Pulmonary artery endothelial cell (primary cell): ENCODE measurements at places on chromosomes 4 and X. TPM values are rescaled to one million over a fixed set of nuclear protein-coding genes. Genes with fewer than 3 reads are reported as not detected.

Gene ENPEP
- total RNA-seq: not detected in 2 replicates

Gene NAP1L2
- 0.73 and 2.4 TPM in 2 replicates for total RNA-seq

Gene STPG2
- total RNA-seq: 0.07 and 0.14 TPM in 2 replicates

Gene GPC3
- total RNA-seq: not detected in 2 replicates

Gene AR
- total RNA-seq: 5.2 and 11.4 TPM in 2 replicates

Gene TAF1
- total RNA-seq: 37.2 and 43.0 TPM in 2 replicates

Gene PNPLA4
- 5.4 and 12.1 TPM in 2 replicates for total RNA-seq

Gene RPL36A
- 735 and 865 TPM in 2 replicates for total RNA-seq

Gene MND1
- total RNA-seq: 2.9 and 6.0 TPM in 2 replicates

Gene TCEAL3
- total RNA-seq: 10.3 and 12.5 TPM in 2 replicates

Gene RHOH
- not detected in 2 replicates for total RNA-seq

Gene CLGN
- total RNA-seq: 0.13 and 0.25 TPM in 2 replicates

Gene COX7B2
- not detected in 2 replicates for total RNA-seq

Gene TMPRSS11B
- total RNA-seq: not detected in 2 replicates

Gene OPRPN
- total RNA-seq: not detected in 2 replicates

Gene RHOXF2
- total RNA-seq: not detected in 2 replicates

Gene PNMA5
- total RNA-seq: not detected in 2 replicates

Gene CXCL3
- 1.2 and 1.5 TPM in 2 replicates for total RNA-seq

Gene RBMXL3
- not detected in 2 replicates for total RNA-seq

Gene FGA
- not detected in 2 replicates for total RNA-seq

Gene CDS1
- total RNA-seq: under 0.01 TPM in 1 of 2 replicates, not detected in the other

Gene EMD
- 20.1 and 23.5 TPM in 2 replicates for total RNA-seq

Gene RIBC1
- 0.26 and 0.32 TPM in 2 replicates for total RNA-seq

Gene RXFP1
- total RNA-seq: not detected in 2 replicates

Gene POU3F4
- total RNA-seq: not detected in 2 replicates

Gene TLL1
- 1.2 and 2.2 TPM in 2 replicates for total RNA-seq

Gene TRIM60
- total RNA-seq: not detected in 2 replicates

Gene SMIM10
- 1.3 and 2.2 TPM in 2 replicates for total RNA-seq

Gene GYPA
- not detected in 2 replicates for total RNA-seq

Gene SUV39H1
- total RNA-seq: 8.0 and 12.2 TPM in 2 replicates

Gene LONRF3
- total RNA-seq: 10.7 and 22.4 TPM in 2 replicates

Gene TMSB15C
- 2.5 and 3.1 TPM in 2 replicates for total RNA-seq

Gene PRKG2
- total RNA-seq: not detected in 2 replicates

Gene RAI2
- total RNA-seq: 0.13 and 0.35 TPM in 2 replicates

Gene UNC5C
- total RNA-seq: 0.18 and 0.20 TPM in 2 replicates

Gene RBM46
- not detected in 2 replicates for total RNA-seq

Gene SUPT20HL1
- total RNA-seq: not detected in 2 replicates

Gene FAAH2
- total RNA-seq: 1.4 and 2.6 TPM in 2 replicates

Gene NAA11
- total RNA-seq: not detected in 2 replicates

Gene PDLIM3
- 60.5 and 78.9 TPM in 2 replicates for total RNA-seq

Gene DCAF8L2
- total RNA-seq: 0.40 TPM in 1 of 2 replicates, not detected in the other

Gene FBXO8
- 17.0 and 29.3 TPM in 2 replicates for total RNA-seq

Gene TLR6
- 1.2 and 1.5 TPM in 2 replicates for total RNA-seq

Gene RAB33A
- 0.59 and 0.60 TPM in 2 replicates for total RNA-seq

Gene ARR3
- total RNA-seq: not detected in 2 replicates

Gene RASGEF1B
- 0.26 and 0.95 TPM in 2 replicates for total RNA-seq

Gene CCSER1
- 1.1 and 3.0 TPM in 2 replicates for total RNA-seq

Gene RNF4
- total RNA-seq: 50.8 and 54.3 TPM in 2 replicates

Gene TCEAL1
- total RNA-seq: 15.8 and 19.7 TPM in 2 replicates

Gene KLF8
- 1.2 and 1.3 TPM in 2 replicates for total RNA-seq

Gene FRMD7
- not detected in 2 replicates for total RNA-seq

Gene ASB12
- not detected in 2 replicates for total RNA-seq

Gene CSAG2
- total RNA-seq: not detected in 2 replicates

Gene ITM2A
- 1.5 and 15.4 TPM in 2 replicates for total RNA-seq

Gene CT45A2
- total RNA-seq: not detected in 2 replicates

Gene HGFAC
- total RNA-seq: 0.18 TPM in 1 of 2 replicates, not detected in the other

Gene GPM6B
- 1.1 and 2.2 TPM in 2 replicates for total RNA-seq
